Tibial nerve (tissue), 4 donors: ENCODE measurements at places on chromosomes 6 and 20.
A peak's percentile ranks its signal among the peaks of the same experiment; 100 is the strongest.

GRCh38 chr6:41302638-41303037 lies 16.2 kb upstream of the TREM1 start:
- no peak overlapping the region for H3K27ac ChIP-seq
- H3K36me3 ChIP-seq = no peaks in the 10 kb centered on the region
- peaks cover 8% of the 10 kb centered on the region for H3K27me3 ChIP-seq
- no peaks in the 10 kb centered on the region for H3K4me1 ChIP-seq
- DNase-seq = no peak

DNA sequence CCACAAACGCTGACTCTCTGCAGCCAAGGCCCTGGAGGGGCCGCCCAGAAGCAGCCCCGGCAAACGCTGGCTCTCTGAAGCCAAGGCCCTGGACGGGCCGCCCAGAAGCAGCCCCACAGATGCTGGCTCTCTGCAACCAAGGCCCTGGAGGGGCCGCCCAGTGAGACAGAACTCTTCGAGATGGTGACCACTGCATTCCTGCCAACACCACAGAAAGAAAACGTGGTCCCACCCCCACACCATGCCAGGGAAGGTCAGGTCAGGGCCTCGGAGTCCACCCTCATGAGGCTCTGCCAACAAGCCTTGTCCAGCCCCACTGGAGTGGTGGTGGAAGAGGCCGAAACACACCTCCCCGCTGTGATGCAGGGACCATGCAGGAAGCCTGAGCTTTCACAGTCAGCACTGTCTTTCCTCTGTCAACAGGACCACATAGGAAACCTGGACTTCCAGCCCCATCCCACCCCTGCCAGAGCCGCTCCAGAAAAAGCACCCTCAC lies 97.5 kb downstream of the DLL1 start:
- DNase-seq = no peak
- H3K27ac ChIP-seq = no peak overlapping the region
- H3K36me3 ChIP-seq = no peaks in the 10 kb centered on the region
- H3K27me3 ChIP-seq = no peaks in the 10 kb centered on the region

DNA sequence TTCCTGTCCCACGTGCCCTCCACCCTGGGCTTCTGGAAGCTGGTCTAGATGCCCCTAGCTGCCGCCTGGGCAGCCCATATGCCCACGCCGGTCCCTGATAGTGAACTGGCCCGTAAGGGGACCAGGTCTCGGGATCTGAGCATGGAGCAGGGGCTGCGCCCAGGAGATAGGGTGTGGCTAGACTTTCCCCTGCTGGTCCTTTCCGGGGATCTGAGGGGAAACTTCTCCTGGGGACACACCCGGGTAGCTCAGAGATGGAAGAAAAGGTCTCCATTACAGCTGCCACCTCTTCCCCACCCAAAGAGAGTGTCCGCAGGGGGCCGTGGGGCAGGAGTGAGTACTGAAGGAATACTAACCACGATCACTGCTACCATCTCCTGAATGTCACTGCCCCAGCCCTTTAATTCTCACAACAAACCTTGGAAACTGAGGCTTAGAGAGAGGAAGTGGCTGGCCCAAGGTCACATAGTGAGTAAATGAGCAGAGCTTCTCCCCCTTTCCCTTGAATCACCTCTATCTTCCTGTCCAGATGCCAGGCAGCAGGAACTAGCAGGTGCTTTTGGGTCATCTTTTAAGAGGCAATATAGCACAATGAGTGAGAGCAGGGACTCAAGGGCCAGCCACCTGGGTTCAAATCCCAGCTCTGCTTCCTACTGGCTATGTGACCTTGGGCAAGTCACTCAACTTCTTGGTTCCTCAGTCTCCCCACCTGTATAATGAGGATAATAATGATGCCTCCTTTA lies 11.8 kb upstream of the CCN5 start:
- DNase-seq = no peak
- H3K4me3 ChIP-seq = no peak overlapping the region
- H3K27ac ChIP-seq = peak overlapping the region; percentile 83
- peaks cover 79% of the 10 kb centered on the region for H3K4me1 ChIP-seq
- H3K36me3 ChIP-seq = no peaks in the 10 kb centered on the region
- H3K27me3 ChIP-seq = no peaks in the 10 kb centered on the region

- DNase-seq = no peak
- H3K4me3 ChIP-seq = peak overlapping the region; percentile 90
- H3K27me3 ChIP-seq = no peaks in the 10 kb centered on the region
- peaks cover 56% of the 10 kb centered on the region for H3K4me1 ChIP-seq
Measured at GRCh38 chr20:31720486-31721407, 1.9 kb downstream of the BCL2L1 start.

GRCh38 chr6:44918671-44919296 lies 409.3 kb upstream of the RUNX2 start:
- no peak overlapping the region for H3K27ac ChIP-seq
- DNase-seq = no peak
- no peaks in the 10 kb centered on the region for H3K36me3 ChIP-seq
- no peaks in the 10 kb centered on the region for H3K27me3 ChIP-seq
- H3K4me3 ChIP-seq = no peak overlapping the region

- H3K36me3 ChIP-seq = no peaks in the 10 kb centered on the region
- DNase-seq = no peak
- H3K27ac ChIP-seq = no peak overlapping the region
- H3K27me3 ChIP-seq = no peaks in the 10 kb centered on the region
- no peaks in the 10 kb centered on the region for H3K4me1 ChIP-seq
Measured at GRCh38 chr6:127403636-127404035, 55.6 kb downstream of the KIAA0408 start.

- no peak for DNase-seq
- H3K4me3 ChIP-seq = no peak overlapping the region
- no peaks in the 10 kb centered on the region for H3K4me1 ChIP-seq
- H3K27me3 ChIP-seq = no peaks in the 10 kb centered on the region
- no peaks in the 10 kb centered on the region for H3K36me3 ChIP-seq
- H3K27ac ChIP-seq = no peak overlapping the region
Measured at GRCh38 chr20:15814911-15815310, 758.3 kb downstream of the KIF16B start.

DNA sequence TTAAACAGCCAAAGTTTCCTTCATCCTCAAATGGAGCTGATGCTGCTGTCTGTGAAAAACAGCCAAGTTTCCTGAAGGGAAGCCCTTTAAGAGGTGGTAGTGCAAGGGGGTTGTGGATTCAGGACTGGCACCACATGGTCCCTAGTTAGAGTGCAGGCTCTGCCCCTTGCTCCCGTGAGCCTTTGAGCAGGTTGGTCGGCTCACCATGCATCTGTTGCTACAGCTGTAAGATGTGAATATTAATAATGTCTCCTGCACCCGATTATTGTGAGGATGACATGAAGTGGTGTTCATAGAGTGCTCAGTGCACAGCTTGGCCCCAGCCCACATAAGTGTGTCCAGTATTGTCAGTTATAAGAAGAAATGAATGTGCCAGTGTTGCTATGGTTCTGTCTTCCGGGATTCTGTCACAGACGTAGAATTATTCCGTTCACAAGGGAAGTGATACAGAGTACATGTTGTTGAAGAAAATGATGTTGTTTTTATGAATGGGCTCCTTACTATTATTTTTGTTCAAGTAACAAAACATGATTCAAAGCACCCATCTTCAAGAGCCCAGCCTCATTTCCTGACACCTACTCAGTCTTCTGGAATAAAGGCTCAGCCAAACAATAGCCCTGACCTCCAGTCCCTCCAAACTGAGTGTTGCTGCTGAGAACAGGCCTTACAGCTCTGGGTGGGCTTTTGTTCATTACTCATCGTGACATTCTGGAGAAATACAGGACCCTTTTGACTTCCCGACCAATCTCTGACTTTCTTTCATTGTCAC lies 2.9 kb upstream of the PKIG start:
- H3K36me3 ChIP-seq = no peaks in the 10 kb centered on the region
- H3K4me3 ChIP-seq = no peak overlapping the region
- DNase-seq = no peak
- H3K27me3 ChIP-seq = no peaks in the 10 kb centered on the region
- no peak overlapping the region for H3K27ac ChIP-seq
- H3K4me1 ChIP-seq = peaks cover 14% of the 10 kb centered on the region

GRCh38 chr6:26123675-26123946 lies 36.4 kb downstream of the HFE start:
- peak overlapping the region; percentile 99 for H3K27ac ChIP-seq
- peak overlapping the region; percentile 96 for H3K4me3 ChIP-seq
- DNase-seq = no peak
- no peaks in the 10 kb centered on the region for H3K36me3 ChIP-seq
- no peaks in the 10 kb centered on the region for H3K27me3 ChIP-seq

DNA sequence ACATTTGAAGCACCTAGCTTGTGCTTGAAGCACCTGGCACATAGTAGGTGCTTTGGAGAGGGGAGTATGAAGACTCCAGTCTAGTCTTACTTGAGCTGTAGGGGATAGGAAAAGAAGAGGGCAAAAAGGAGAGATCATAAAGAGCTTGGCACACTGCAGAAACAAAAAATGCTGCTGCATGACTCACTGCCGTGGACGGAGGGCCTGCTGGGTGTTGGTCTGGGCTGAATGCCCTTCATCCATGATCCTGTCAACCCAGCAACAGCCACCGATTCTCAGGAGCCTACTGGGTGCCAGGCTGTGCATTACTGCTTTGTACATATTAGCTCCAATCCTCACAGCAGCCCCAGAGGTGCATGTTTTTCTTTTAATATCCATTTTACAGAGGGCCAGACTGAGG lies 6.0 kb downstream of the PDYN start:
- no peaks in the 10 kb centered on the region for H3K4me1 ChIP-seq
- no peak overlapping the region for H3K4me3 ChIP-seq
- H3K27me3 ChIP-seq = no peaks in the 10 kb centered on the region
- no peaks in the 10 kb centered on the region for H3K36me3 ChIP-seq

DNA sequence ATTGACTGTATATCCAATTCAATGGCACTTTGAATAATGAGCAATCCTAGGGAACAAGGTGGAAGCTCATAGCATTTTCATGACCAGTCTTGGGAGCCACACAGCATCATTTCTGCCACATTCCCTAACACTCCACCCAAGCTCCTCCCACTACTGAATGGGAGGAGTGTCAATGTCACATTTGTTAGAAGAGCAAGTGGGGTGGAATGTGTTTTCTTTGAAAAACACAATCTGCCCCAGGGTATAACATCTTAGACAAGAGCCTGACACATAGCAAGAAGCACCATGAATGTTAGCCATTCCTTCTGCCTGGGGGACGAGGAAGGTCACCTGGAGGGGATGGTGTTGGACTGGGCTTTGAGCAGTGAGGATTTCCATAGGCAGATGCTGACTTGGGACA lies 258.3 kb upstream of the PMEPA1 start:
- no peaks in the 10 kb centered on the region for H3K27me3 ChIP-seq
- H3K4me1 ChIP-seq = peaks cover 13% of the 10 kb centered on the region
- no peaks in the 10 kb centered on the region for H3K36me3 ChIP-seq
- no peak overlapping the region for H3K4me3 ChIP-seq

DNA sequence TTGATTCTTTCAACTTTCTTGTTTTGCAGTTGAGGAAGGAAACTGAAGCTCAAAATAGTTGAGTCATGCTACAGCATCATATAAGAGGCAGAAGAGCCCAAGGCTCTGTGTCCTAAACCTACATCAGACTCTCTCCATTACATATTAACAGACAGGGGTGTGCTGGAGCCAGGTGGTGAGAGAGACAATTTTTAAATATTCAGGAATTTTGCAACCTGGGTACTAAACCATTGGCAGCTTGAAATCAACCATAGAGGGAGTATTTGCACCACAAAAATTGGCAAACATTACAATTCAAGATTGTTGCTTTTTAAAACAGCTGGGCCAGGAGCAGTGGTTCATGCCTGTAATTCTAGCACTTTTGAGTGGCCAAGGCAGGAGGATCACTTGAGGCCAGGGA lies 65.8 kb upstream of the SOX4 start:
- no peak overlapping the region for H3K4me3 ChIP-seq
- H3K36me3 ChIP-seq = no peaks in the 10 kb centered on the region
- H3K27ac ChIP-seq = no peak overlapping the region
- H3K27me3 ChIP-seq = no peaks in the 10 kb centered on the region

GRCh38 chr6:33851959-33852358 lies 48.2 kb upstream of the MLN start:
- no peaks in the 10 kb centered on the region for H3K36me3 ChIP-seq
- H3K4me3 ChIP-seq = no peak overlapping the region
- peaks cover 33% of the 10 kb centered on the region for H3K27me3 ChIP-seq
- no peaks in the 10 kb centered on the region for H3K4me1 ChIP-seq
- H3K27ac ChIP-seq = no peak overlapping the region

DNA sequence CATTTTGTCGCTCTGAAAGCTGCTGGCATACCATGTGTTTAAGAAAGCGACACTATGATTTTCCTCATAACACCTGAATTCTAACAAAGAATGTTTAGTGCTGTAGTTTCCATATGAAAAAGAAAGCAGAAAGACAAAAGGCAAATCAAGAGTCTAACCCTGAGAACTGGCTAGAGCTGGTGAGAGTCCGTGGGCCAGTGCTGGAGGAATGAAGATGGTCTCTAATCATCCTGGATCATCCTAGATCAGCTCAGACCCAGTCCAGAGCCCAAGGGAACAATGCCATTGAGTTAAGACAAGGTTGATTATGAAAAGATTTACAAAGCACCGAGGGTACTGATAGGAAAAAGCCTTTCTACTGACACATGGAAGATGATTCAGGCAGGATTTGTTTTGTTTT lies 73.0 kb upstream of the MYLIP start:
- H3K27me3 ChIP-seq = no peaks in the 10 kb centered on the region
- H3K36me3 ChIP-seq = no peaks in the 10 kb centered on the region
- no peak for DNase-seq
- no peaks in the 10 kb centered on the region for H3K4me1 ChIP-seq
- no peak overlapping the region for H3K4me3 ChIP-seq

DNA sequence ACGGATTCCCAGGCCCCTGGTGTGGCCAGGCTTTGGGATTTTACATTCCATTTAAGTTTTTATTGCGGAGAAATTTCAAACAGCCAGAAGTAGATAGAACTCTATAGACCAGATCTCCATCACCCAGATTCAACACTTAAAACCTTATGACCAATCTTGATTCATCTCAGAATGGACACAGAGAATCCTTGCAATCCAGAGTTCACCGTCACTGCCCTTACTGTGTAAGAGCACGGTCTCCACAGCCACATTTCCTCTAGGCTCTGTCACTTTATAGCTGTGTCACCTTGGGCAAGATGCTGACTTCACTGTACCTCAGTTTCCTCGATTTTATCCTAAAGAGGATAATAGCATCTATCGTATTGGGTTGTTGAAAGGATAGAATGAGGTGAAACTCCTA lies 979 bp downstream of the ZNF133 start:
- H3K4me1 ChIP-seq = peaks cover 20% of the 10 kb centered on the region
- DNase-seq = no peak
- H3K27me3 ChIP-seq = no peaks in the 10 kb centered on the region
- no peaks in the 10 kb centered on the region for H3K36me3 ChIP-seq
- no peak overlapping the region for H3K27ac ChIP-seq
- H3K4me3 ChIP-seq = peak overlapping the region; percentile 91

GRCh38 chr6:73797861-73798260 lies 101.9 kb downstream of the CD109 start:
- H3K27ac ChIP-seq = no peak overlapping the region
- no peak overlapping the region for H3K4me3 ChIP-seq
- no peaks in the 10 kb centered on the region for H3K4me1 ChIP-seq
- no peaks in the 10 kb centered on the region for H3K27me3 ChIP-seq

- H3K4me1 ChIP-seq = no peaks in the 10 kb centered on the region
- H3K36me3 ChIP-seq = no peaks in the 10 kb centered on the region
- no peak overlapping the region for H3K27ac ChIP-seq
- H3K4me3 ChIP-seq = no peak overlapping the region
- H3K27me3 ChIP-seq = no peaks in the 10 kb centered on the region
- no peak for DNase-seq
Measured at GRCh38 chr6:84926189-84927155, 162.1 kb upstream of the TBX18 start.
